ENCODE measurements at places on chromosomes 13 and 19.

DNA sequence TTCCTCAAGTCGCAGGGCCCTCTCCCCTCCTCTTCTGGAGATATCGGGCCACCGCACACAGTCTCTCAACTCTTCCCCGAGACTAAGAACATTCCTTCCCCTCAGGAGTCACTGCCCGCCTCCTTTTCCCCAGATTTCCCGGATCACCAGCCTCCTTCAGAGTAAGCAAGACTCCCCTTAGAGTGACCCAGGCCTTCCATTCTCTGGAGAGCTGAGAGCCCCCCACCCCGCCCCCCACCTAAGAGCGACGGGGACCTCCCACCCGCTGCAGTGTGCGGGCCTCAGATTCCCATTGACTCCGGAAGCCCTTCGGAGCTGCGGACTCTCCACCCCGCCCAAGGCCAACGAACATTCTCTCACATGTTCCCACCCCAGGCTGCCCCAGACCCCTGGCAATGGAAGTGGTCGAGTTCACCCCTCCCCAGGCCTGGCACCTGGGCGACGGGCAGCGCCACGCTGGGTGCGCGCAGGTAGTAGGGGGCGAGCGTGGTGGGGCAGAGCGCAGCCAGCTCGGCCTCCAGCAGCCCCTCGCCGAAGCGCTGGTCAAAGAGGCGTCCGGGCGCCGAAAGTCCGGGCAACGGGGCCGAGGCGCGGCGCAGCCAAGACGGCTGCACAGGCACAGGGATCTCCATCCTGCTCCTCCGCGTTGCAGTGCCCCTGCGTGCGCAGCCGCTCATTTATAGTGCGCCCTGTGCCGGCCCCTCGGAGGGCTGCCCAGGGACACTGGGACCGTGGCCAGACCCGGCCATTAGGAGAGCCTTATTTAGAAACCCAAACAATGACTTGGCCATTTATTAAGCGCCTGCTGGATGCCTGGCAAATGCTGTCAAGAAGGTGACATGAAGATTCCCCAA lies at the start of gene HSPB6:
HSPB6 (minus strand) TSS at position 653 of the 854 bp plus-strand sequence; CDS start at position 632, 21 bp downstream.
- DNase-seq = peak; percentile 73
- peak within 1 kb of the TSS; percentile 93 for H3K27ac ChIP-seq
- H3K4me3 ChIP-seq = peak within 1 kb of the TSS; percentile 99
- peaks cover 48% of the 10 kb centered on the region for H3K36me3 ChIP-seq
- H3K27me3 ChIP-seq = no peaks in the 10 kb centered on the region

- no peaks in the 10 kb centered on the region for H3K36me3 ChIP-seq
- DNase-seq = no peak
- no peaks in the 10 kb centered on the region for H3K4me1 ChIP-seq
- H3K27me3 ChIP-seq = no peaks in the 10 kb centered on the region
- no peak overlapping the region for H3K27ac ChIP-seq
Measured at GRCh38 chr13:102965802-102966201, 100.4 kb downstream of the SLC10A2 start.

GRCh38 chr13:33518452-33518851 lies 232.9 kb upstream of the STARD13 start:
- no peak for DNase-seq
- no peak overlapping the region for H3K4me3 ChIP-seq
- H3K27me3 ChIP-seq = no peaks in the 10 kb centered on the region
- H3K4me1 ChIP-seq = peaks cover 6% of the 10 kb centered on the region

GRCh38 chr19:7000816-7001215 lies 20.4 kb downstream of the MBD3L2B start:
- no peaks in the 10 kb centered on the region for H3K36me3 ChIP-seq
- H3K4me1 ChIP-seq = no peaks in the 10 kb centered on the region
- no peak for DNase-seq
- H3K4me3 ChIP-seq = no peak overlapping the region

DNA sequence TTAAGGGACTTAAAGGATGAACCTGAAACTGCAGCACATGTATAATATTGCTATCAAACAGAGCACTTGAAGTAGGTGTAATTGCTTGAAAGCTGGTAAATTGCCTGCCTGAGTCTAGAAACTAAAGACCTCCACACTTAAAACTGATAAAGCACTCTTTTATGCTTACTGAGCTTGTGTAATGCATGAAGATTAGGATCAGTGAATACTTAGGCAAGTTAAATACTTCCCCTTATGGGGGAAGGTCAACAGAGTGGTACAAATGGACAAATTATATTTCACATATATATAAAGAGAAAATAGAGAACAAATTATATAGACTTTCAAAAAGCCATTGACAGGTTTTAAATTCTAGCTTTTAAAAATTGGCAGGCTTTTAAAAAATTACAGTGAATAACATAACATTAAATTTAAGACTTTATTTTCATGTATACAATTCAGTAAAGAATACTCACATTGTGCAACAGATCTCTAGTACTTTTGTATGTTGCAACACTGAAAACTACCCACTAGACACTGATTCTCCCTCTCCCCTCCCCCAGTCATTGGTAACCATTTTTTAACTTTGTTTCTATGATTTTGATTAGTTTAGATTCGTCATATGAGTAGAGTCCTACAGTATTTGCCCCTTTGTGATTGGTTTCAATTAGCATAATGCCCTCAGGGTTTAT lies 23.9 kb downstream of the PIBF1 start:
- H3K27ac ChIP-seq = no peak overlapping the region
- no peaks in the 10 kb centered on the region for H3K27me3 ChIP-seq
- DNase-seq = peak; percentile 31
- no peaks in the 10 kb centered on the region for H3K4me1 ChIP-seq

- H3K27me3 ChIP-seq = no peaks in the 10 kb centered on the region
- peaks cover 14% of the 10 kb centered on the region for H3K4me1 ChIP-seq
- peak; percentile 72 for DNase-seq
- H3K36me3 ChIP-seq = peaks cover 80% of the 10 kb centered on the region
- H3K4me3 ChIP-seq = no peak overlapping the region
Measured at GRCh38 chr13:110187641-110188161, 119.3 kb downstream of the COL4A1 start.

DNA sequence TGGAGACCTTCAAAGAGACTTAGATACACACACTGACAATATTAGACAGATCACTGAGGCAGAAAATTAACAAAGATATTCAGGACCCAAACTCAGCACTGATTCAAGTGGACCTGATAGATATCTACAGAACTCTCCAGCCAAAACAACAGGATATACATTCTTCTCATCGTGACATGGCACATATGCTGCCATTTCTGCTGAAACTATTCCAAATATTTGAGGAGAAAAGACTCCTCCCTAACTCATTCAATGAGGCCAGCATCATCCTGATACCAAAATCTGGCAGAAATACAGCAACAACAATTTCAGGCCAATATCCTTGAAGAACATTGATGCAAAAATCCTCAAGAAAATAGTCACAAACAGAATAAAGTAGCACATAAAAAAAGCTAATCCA lies 53.3 kb downstream of the TRPC4 start:
- no peak overlapping the region for H3K4me3 ChIP-seq
- H3K36me3 ChIP-seq = no peaks in the 10 kb centered on the region
- no peak for DNase-seq
- H3K27me3 ChIP-seq = no peaks in the 10 kb centered on the region

DNA sequence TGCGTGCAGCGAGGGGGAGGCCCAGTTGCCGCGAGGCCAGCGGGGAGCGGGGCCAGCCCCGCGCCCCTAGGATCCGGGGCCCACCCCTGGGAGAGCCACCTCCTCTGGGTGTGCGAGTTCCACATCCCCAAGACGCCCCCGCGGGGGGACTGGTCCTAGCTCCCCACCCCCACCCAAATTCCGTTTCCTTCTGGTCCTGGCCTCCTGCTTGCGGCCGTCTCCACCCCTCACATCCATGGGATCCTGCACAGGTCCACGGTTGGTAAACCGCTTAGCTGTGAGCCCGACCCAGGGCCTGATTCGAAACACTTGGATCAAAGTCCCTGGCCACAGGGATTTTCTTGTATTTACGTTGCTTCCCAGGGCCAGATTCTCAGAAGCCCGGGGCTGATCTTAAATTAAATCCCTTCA lies 324 bp upstream of the FBXO17 start:
- peak; percentile 61 for DNase-seq
- H3K27ac ChIP-seq = peak overlapping the region; percentile 97
- H3K4me3 ChIP-seq = peak overlapping the region; percentile 85
- H3K27me3 ChIP-seq = no peaks in the 10 kb centered on the region

- H3K4me1 ChIP-seq = peaks cover 9% of the 10 kb centered on the region
- no peak overlapping the region for H3K4me3 ChIP-seq
- peaks cover 35% of the 10 kb centered on the region for H3K36me3 ChIP-seq
- DNase-seq = no peak
- H3K27me3 ChIP-seq = no peaks in the 10 kb centered on the region
Measured at GRCh38 chr19:8302734-8303133, 5.4 kb downstream of the CD320 start.

DNA sequence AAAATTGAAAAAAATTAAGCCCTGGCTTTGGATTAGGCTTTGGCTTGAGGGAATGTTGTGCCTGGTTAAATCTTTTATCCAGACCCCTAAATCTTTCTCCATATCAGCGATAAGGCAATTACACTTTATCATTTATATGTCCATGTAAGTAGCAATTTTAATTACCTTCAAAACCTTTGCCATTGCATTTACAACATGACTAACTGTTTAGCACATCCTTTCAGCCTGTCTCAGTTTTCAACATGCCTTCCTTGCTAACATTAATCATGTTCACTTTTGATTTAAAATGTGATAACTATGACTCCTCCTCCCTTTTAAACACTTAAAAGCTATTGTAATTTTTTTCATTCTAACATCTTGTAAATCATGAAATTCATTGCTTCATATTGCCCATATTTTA lies 583.7 kb downstream of the SLITRK1 start:
- no peak overlapping the region for H3K4me3 ChIP-seq
- H3K27ac ChIP-seq = no peak overlapping the region
- no peak for DNase-seq

- no peaks in the 10 kb centered on the region for H3K4me1 ChIP-seq
- H3K4me3 ChIP-seq = no peak overlapping the region
- peak; percentile 83 for DNase-seq
Measured at GRCh38 chr13:48636550-48636949, 17.2 kb upstream of the CYSLTR2 start.

GRCh38 chr13:30957258-30957943 lies 24.9 kb downstream of the TEX26 start:
- H3K4me3 ChIP-seq = no peak overlapping the region
- peaks cover 20% of the 10 kb centered on the region for H3K27me3 ChIP-seq
- H3K27ac ChIP-seq = no peak overlapping the region
- no peak for DNase-seq
- no peaks in the 10 kb centered on the region for H3K36me3 ChIP-seq
- no peaks in the 10 kb centered on the region for H3K4me1 ChIP-seq

GRCh38 chr19:10292789-10293636 lies 3.3 kb downstream of the ICAM5 start:
- H3K27me3 ChIP-seq = peaks cover 86% of the 10 kb centered on the region
- H3K27ac ChIP-seq = no peak overlapping the region
- peaks cover 60% of the 10 kb centered on the region for H3K4me1 ChIP-seq
- no peak for DNase-seq
- H3K36me3 ChIP-seq = peaks cover 3% of the 10 kb centered on the region

GRCh38 chr13:112999414-113000177 lies 30.6 kb downstream of the MCF2L start:
- peaks cover 97% of the 10 kb centered on the region for H3K27me3 ChIP-seq
- no peaks in the 10 kb centered on the region for H3K36me3 ChIP-seq
- no peak overlapping the region for H3K27ac ChIP-seq
- no peak overlapping the region for H3K4me3 ChIP-seq
- no peak for DNase-seq
- peaks cover 12% of the 10 kb centered on the region for H3K4me1 ChIP-seq

- H3K4me3 ChIP-seq = no peak overlapping the region
- no peak overlapping the region for H3K27ac ChIP-seq
- H3K27me3 ChIP-seq = peaks cover 5% of the 10 kb centered on the region
- H3K4me1 ChIP-seq = no peaks in the 10 kb centered on the region
- DNase-seq = no peak
Measured at GRCh38 chr19:52494518-52494917, 33.0 kb upstream of the ZNF808 start.

- no peaks in the 10 kb centered on the region for H3K27me3 ChIP-seq
- no peaks in the 10 kb centered on the region for H3K36me3 ChIP-seq
- H3K4me1 ChIP-seq = peaks cover 9% of the 10 kb centered on the region
- H3K27ac ChIP-seq = no peak overlapping the region
Measured at GRCh38 chr19:31119951-31120690, 229.1 kb downstream of the TSHZ3 start.

DNA sequence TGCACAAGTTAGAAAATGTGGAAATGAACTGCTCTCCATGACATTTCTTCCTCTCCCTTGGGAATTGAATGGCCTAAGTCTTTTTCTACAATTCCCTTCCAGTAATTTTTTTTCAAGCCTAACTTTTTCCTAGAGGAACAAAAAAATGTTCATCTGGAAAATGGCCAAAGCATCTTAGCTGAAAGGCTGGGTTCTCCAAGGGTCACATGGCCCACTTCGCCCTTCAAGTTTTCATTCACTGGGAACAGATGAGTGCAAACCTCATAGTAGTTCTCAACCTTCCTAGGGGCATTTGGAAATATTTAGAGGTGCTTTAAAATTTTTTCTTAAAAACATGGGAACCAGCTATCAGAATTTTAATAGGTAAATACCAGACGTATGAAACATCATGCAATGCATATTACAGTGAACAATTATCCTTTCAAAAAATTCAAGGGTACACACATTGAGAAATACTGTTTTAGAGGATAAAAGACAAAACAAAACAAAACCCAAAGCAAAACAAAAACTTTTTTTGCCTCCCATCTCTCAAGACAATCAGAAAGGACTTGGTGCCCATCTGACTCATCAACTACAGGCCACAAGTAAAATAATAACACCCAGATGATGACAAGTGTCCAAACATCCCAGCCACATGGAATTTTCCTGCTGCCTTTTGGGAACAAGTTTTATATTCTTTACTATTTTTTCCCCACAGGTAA lies 208.8 kb downstream of the SLITRK6 start:
- no peaks in the 10 kb centered on the region for H3K27me3 ChIP-seq
- no peak overlapping the region for H3K27ac ChIP-seq
- H3K4me3 ChIP-seq = no peak overlapping the region
- DNase-seq = peak; percentile 36

GRCh38 chr19:58182577-58182988 lies 278 bp upstream of the ZNF274 start:
- DNase-seq = no peak
- no peak overlapping the region for H3K27ac ChIP-seq
- H3K36me3 ChIP-seq = peaks cover 50% of the 10 kb centered on the region
- no peaks in the 10 kb centered on the region for H3K27me3 ChIP-seq
- peaks cover 5% of the 10 kb centered on the region for H3K4me1 ChIP-seq
- peak overlapping the region; percentile 88 for H3K4me3 ChIP-seq

GRCh38 chr13:49436890-49437289 lies 7.0 kb downstream of the CAB39L start:
- H3K27ac ChIP-seq = no peak overlapping the region
- peaks cover 30% of the 10 kb centered on the region for H3K36me3 ChIP-seq
- peak; percentile 43 for DNase-seq
- no peaks in the 10 kb centered on the region for H3K27me3 ChIP-seq
- no peak overlapping the region for H3K4me3 ChIP-seq

Measured in mesenchymal stem cell (in vitro differentiated cells and primary cell).